ENCODE measurements at places on chromosomes 2 and 18. TPM values are rescaled to one million over a fixed set of nuclear protein-coding genes. Genes with fewer than 3 reads are reported as not detected.

DNA sequence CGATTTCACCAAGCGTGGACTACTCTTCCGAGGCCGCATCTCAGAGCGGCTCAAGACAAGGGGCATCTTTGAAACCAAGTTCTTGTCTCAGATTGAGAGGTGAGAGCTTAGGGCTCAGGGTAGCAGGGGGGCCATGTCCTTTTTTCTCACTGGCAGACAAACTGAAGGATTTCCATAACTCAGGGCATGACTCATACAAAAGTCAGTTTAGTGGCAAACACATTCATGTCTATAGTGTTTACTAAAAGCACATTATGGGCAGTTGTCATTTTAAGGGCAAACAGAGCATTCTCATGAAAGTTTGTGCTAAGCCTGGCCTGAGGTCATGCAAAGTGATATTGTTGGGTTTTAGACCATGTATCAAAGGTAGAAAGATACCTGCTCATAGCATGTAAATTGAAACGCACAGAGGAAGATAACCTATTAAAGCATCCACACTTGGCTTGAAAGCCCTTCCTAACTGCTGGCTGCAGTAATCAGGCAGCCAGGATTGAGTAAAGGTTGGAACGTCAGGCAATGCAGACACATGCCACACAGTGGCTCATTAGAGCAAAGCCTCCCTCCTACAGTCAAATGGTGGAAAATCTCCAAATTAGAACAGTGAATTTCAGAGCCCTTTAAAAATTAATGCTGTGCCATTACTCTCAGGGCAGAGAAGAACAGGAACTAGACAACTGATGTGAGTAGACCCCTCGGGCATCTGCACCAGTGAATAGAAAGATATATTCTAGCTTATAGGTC lies 54.2 kb downstream of the HK2 start:
- peak; percentile 36 for DNase-seq

TFPI gene
- 2.3 TPM for polyA plus RNA-seq

DNA sequence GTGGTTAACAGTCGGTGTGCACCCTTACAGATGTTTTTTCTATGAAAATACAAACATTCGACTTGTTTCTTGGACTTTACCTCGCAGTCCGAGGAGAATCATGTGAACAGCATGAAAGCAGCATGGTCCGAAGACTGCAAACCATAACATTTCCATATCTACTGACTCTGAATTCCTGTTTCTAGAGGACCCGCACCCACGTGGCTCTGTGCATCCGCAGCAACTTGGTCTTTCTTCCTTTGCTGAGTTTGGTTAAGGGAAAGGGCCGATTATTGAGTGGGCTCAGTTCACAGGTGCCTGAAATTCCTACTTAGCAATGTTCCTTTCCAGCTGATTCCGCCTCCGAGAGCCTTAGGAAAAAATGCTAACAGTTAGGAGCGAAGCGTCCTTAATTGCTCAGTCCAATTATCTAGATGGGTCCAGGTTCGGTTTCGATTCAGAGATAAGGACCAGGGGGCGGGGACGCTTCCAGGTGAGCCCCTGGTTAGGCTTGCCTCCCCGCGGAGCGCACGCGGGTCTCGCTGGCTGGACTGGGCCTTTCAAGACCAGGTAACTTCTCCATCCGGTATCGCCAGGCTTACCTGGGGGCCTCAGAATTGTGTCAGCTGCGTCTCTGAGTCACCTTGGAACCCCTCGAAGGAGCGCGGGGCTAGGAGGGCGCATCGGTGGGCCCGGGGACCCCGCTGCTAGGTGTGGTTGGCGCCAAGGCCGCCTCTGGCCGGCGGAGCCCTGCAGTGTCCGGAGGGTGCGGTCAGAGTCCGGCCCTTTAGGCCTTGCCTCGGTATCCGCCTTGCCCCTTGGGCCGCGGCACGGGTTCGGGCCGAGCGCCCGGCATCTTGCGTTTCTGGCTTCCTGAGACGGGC lies 1.1 kb upstream of the B3GNT2 start:
- no peak for DNase-seq

DNA sequence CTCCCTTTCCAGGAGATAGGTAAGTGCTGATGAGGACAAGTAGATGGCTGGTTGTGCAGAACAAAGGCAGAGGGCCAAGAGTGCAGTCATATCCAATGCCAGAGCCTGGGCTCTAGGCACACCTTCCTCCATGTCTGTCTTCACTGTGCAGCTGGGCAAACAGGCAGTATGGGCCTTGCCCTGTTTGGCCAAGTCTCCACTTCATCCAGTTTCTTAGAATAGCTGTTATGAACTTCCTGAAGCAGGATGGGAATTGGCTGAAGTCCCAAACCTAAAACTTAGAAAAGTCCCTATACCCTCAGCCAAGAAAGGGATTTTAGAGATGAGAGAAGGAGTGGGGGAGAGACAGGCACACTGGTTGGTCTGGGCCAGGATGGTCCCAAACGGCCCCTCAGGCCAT lies 37.5 kb upstream of the CYP26B1 start:
- DNase-seq: no peak

- DNase-seq: no peak
Measured at GRCh38 chr18:6591491-6591890, 138.0 kb upstream of the ARHGAP28 start.

- DNase-seq: peak; percentile 35
Measured at GRCh38 chr2:20421988-20422370, 24.9 kb upstream of the RHOB start.

All from brain (organoid and tissue), 16 donors.